IPS DF 6.9 (cell line): ENCODE measurements at places on chromosomes 16 and 17.

DNA sequence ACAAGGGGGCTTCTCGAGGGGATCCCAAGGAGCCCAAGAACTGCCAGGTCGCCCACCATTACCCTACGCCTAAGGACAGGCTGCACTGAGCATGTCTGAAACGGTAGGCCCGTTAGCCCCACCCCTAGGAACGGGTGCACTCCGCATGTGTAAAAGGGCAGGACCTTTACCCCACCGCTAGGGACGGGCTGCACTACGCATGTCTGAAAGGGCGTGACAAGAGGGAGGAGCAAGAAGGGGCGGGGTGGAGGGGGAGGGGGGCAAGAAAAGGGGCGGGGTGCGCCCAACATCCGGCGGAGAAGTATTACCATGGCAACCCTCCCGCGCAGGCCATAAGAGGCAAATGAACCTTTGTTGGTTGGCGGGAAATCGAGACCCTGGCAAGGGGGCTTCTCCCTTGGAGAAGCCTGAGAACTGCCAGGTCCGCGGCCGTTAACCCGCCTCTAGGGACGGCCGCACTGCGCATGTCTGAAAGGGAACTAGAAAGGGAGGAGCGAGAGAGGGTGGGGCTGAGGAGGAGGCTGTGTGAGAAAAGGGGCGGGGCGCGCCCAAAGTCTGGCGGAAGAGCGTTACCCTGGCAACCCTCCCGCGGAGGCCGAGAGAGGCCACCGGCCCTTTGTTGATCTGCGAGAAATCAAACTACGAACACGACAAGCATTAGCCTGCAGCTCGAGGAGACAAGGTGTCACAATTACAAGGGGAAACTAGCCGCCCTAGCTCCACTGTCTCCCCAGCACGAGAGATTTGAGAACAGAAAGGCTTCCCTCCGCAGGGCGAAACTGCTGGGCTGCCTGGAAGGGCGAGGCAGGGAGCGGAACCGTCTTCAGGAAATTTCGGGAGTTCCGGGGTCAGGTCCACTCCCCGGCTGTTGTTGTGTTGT is 2046.8 kb downstream of the TP53TG3F start:
- no peak for DNase-seq

GRCh38 chr17:50186661-50187393 is 14.6 kb downstream of the COL1A1 start:
- DNase-seq = no peak

DNA sequence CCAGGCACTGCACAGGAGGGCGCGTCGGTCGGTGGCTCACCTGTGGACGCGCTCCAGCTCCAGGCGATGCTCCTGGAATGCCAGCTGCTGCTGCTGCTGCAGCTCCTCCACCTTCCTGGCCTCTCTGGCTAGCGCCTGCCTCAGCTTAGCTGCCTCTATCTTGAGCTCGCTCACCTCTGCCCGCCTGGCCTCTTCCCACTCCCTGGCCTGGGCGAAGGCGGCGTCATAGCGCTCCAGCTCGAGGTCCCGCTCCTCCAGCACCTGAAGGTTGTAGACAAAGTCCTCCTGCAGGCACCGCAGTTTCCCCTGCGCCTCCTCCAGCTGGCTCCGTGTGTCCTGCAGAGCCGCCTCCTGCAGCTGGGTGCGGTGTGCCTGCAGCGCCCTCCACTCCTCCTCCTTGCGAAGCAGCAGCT is 11.1 kb downstream of the CCDC57 start:
- DNase-seq = no peak

DNA sequence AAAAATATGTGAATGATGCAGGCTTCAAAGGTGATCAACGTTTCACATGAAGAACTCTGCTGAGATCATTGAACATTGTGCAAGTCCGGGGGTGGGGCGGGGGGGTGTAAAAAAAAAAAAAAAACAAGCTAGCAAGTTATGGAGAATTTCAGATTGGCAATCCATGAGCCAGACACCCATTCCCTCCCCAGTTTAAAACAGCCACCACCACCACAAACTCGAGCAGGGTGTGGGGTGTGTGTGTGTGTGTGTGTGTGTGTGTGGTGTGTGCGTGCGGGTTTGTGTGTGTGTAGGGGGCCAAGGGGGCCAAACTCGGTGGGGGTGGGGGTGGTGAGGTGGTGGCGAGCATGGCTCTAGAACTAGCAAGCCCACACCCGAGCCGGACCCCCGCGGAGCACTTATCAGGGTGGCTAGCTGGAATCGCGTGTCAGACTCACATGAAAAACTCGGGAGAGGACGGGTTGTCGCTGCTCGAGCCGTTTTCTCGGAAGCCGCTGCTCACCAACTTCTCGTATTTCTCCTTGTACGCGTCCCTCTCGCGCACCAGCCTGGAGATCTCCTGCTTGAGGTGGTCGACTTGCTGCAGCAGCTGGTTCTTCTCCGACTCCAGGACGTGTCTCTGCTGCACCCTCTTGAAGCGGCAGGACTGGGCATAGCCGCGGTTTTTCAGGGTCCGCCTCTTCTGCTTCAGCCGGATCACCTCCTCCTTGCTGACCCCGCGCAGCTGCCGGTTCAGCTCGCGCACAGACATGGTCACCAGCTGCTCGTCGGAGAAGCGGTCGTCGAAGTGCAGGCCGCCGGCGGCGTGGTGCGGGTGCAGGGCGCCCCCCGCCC is 2.0 kb downstream of the MAF start:
- no peak for DNase-seq

GRCh38 chr16:65260746-65261145 is 138.9 kb upstream of the CDH11 start:
- DNase-seq = no peak

DNA sequence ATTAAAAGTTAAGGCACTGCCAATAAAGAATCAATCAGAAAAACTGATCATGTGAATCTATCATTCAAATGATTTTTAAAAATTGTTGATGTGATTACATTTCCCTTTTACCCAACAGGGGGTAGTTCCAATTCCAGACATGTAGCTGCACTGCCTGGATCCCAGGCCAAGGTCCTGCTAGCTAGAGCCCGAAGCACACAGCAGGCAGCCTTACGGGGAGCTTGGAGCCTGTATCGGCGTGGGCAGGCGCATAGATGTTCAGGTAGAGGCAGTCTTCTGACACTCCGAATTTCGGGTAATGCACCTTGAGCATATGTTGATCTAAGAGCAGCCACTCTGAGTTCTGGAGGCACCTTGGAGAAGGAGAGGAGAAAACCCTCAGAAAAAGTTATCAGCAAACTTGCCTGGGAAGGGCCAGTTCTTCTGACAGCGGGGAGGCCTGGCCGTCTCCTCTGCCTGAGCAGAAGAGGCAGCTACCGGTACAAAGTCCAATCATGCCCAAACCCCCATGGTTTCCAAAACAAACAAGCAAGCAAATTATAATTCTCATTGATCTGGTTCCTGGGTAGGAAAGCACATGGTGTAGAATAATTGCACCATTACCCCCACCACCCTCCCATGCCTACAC is 3.6 kb downstream of the CES5A start:
- DNase-seq = no peak

GRCh38 chr17:58092101-58092796 is 9.0 kb downstream of the DYNLL2 start:
- DNase-seq = no peak
